Right ventricle myocardium inferior (tissue), 1 donor: ENCODE measurements at places on chromosomes 3 and 15.

DNA sequence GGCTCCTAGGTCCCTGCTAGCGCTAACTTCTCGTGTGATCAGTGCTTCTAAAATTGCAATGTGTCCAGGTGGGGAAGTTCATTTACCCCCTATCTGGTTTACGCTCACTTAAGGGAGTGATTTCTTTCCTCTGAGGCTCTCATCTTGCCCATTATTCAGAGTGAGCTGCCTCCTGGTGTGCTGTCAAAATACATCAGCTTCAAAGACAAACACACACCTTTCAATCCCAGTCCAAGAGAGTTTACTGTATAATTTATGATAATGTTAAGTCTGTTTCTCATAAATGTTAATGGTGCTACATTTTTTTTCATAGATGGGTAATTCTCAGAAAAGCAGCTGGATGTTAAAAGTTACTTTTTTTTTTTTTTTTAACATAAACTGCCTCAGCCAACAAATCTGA lies 112.3 kb downstream of the RORA start:
- no peak for DNase-seq

GRCh38 chr3:181915551-181915950 lies 203.8 kb downstream of the SOX2 start:
- no peak for DNase-seq

- DNase-seq: peak; percentile 76
These were observed 684 bp downstream of the TNFAIP8L3 start for GRCh38 chr15:51093839-51094605.

GRCh38 chr3:24318677-24319287 lies 175.9 kb downstream of the THRB start:
- no peak for DNase-seq

DNA sequence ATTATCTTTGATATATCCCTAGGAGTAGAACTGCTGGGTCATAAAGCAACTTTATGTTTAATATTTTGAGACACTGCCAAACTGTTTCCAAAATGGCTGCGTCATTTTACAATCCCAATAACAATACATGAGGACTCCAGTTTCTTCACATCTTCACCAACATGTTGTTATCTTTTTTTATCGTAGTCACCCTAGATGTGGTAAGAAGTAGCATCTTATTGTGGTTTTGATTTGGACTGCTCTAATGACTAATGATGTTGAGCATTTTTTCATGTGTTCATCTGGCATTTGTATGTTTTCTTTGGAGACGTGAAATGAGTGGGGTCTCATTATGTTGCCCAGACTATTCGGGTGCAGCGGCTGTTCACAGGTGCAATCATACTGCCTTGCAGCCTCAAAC lies 83.8 kb downstream of the MAP4 start:
- no peak for DNase-seq

- no peak for DNase-seq
These were observed 107.2 kb upstream of the LRRC3B start for GRCh38 chr3:26515351-26515750.

- no peak for DNase-seq
These were observed 391.4 kb upstream of the FRG2C start for GRCh38 chr3:75272691-75273090.

GRCh38 chr3:185308126-185308754 lies 54.4 kb upstream of the EHHADH start:
- no peak for DNase-seq

DNA sequence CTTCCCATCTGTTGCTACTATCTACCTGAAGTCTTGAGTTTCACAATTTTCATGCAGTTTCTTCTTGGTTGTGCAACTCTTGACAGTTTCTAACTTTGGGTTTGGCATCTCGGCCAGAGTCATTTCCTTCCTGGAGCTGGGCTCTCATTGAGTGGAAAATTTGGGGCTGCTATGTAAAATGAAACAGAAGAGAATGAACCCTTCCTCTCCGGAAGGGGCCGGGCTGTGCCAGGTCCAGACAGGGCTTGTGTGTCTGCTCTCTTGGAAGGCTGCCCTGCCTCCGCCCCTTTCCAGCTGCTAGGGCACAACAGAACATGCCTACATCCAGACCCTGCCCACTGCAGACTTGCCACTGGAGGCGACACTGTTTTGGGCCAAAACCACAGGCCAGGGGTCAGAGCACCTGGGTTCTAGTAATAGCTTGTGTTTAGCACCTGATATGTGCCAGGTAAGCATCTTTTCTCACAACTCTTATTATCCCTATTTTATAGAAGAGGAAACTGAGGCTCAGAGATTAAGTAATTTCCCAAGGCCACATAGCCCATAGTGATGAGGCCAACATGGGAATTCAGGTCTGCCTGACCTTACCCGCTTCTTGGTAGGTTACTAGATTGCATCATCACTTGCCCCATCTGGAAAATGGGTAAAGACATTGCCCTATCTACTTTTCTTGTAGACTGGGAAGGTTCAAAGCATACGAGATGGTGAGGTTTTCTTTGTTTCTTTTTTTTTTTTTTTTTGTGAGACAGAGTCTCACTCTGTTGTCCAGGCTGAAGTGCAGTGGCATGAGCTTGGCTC lies 25.0 kb downstream of the IRAK2 start:
- DNase-seq: peak; percentile 95

DNA sequence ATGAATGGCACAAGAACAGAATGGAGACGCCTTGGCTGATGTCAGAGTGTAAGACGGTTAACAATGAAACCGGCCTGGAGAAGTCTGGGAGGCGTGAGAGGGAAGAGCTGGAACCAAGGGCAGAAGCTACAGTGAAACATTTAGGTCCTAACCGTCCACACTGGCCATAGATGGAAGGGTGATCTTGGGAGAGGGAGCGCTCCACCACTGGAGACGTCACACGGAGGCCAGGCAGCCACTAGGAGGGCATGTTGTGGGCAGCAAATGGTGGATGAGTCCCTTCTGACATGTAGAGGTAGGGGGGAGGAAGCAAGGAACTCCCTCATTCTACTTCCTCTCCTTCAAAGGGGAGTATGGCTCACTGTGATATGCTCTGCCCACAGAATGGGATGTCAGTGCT lies 23.8 kb downstream of the FEM1B start:
- no peak for DNase-seq

DNA sequence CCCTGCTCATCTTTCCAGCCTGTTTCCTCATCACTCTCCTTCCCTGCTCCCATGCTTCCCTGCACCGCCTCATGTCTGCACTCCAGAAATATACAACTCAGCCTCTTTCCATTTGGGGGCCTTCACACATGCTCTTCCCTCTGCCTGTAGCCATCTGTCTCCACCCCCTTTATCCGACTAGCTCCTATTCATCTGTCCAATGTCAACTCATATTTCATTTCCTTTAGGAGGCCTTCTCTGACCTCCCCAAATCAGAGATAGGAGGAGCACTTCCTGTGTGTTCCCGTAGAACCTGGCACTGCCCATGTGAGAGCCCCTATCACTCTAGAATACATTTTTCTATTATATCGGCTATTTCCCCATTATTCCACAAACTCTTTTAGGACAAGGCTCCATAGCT lies 10.6 kb downstream of the ATP8B4 start:
- DNase-seq: no peak

- no peak for DNase-seq
These were observed 60.3 kb upstream of the PSMD6 start for GRCh38 chr3:64083575-64083974.

DNA sequence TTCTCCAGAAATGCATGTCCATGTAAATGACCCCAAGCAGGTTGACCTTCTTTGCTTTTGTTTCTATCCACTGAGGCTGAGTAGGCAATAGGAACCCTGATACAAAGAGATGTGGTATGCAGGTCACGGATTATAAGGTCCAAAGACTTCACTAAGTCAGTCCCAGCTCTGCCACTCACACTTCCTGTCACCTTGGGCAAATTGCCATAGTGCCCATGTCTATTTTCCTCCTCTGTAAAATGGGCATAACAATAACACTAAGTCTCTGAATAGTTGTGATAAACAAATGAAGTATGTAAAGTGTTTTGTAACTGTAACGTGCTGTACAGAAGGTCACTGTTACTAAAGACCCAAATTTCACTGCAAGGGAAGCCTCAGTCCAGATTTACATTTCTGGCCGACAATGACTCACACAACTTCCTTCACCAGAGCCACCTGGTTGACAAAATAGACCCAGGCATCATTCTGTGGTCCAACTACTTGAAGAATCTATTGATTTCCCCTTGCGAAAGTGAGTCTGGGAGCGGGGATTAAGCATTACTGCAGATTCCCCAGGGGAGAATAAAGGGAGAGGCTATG lies 175.4 kb upstream of the LPP start:
- no peak for DNase-seq

- DNase-seq: no peak
These were observed 76.0 kb upstream of the SLC25A26 start for GRCh38 chr3:66144568-66145407.

- no peak for DNase-seq
These were observed 34.7 kb downstream of the HCN4 start for GRCh38 chr15:73334086-73334485.

GRCh38 chr3:61443886-61444285 lies 117.5 kb upstream of the PTPRG start:
- no peak for DNase-seq

- no peak for DNase-seq
These were observed 230.7 kb upstream of the TRIM42 start for GRCh38 chr3:140447136-140447535.

GRCh38 chr3:174376346-174376745 lies 482.8 kb upstream of the NAALADL2 start:
- no peak for DNase-seq

GRCh38 chr3:117587416-117587815 lies 877.8 kb downstream of the TUSC7 start:
- DNase-seq: no peak

DNA sequence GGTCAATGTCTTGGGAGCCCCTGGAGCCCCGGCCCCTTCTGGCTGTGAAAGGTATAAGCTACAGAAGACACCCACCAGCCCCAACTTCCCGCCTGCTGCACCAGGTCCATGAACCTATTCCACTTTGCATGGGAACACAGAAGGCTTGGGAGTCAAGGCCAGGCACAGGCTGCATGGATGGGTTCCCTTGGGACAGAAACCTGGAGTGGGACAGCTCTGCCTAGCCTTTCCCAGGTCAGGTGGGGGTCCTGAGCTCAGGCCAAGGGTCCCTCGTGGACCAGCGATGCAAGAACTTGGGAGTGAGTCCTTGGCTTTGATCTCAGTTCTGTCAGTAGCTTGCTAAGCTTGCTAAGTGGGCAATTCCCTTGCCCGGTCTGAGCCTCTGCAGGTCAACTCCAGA lies 25.0 kb downstream of the TKT start:
- DNase-seq: no peak

DNA sequence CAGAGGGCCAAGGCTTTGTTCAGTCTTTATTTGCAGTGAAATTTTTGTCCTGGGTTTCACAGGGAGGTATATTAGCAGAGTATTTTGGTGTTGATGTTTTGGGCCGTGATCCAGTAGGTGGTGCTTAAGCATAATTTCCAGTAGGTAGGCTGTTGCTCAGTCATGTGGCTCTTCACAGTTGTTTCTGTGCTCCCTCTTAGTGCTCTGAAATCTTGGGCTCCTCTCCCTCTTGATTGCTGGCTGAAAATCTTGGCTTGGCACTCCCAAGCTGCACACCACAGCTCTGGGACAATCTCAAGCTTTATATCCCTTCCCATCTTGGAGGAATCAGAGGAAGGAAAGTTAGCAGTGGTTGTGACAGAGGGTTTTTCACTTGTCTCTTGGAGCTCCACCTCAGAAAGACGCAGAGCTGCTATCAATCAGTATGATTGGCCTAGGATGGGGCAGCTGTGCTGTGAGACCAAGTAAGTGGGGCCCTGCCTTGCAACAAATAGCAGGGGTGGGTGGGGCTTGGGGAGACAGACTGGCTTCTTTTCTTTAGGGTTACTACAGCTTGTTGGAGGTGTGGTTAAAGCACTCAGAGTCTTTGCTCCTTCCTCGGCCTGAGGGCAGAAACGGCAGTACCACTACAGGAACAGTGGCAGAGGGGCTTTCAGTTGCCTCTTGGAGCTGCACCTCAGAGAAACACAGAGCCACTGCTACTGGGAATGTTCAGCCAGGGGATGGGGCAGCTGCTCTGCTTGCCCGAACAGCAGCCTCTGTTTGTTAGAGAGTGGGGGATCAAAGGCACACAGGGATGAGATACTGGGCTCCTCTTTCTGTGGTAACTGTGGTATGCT lies 627.0 kb downstream of the SI start:
- DNase-seq: no peak

- DNase-seq: no peak
These were observed 476.3 kb downstream of the AGBL1 start for GRCh38 chr15:86555939-86556338.

DNA sequence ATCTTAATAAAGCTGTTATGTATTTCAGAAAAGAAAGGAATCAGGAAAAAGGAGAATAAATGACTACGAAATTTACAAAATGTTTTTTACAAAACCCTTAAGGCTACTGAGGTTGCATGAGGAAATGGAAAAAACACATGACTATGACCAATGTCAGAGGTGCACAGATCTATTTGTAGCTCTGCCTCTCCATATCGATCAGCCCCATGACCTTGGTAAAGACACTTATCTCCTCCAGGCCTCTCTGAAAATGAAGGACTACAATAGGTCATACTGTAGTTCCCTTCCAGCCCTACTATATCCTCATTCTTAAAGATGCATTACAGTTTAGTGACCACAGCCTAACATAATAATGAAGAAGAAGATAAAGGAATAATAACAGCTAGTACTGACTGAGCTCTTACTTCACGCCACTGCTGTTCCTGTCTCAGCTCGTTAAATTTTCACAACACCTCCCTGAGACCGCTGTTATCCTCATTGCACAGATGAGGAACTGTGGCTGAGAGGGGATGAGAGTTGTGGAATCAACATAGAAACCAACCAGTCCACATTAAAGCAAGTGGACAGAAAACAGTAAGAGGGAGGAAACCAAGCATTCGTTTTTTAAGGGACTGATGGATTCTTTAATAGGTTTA lies 163.2 kb downstream of the MAGI1 start:
- no peak for DNase-seq

DNA sequence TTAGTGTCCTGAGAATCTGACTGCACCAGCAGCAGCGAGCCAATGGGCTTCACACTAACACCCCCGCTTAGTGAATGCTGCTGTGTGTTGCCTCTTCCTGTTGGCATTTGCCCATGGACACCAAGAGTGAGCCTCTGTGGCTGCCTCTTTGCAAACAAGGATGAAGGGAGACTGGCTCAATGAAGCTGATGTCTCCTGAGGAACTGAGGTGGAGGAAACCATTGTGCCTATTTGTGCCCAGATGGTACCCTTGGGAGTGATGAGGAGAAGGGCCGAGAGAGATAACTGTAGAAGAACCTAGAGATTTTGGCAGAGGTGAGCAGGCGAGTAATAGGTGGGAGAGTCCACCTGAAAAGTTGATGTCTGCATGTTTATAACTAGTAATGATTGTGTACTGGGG lies 51.2 kb downstream of the IL20RB start:
- no peak for DNase-seq

GRCh38 chr15:90812958-90813265 lies 55.5 kb upstream of the FURIN start:
- no peak for DNase-seq
